ENCODE measurements at places on chromosomes 3 and 15.
A peak's percentile ranks its signal among the peaks of the same experiment; 100 is the strongest.

DNA sequence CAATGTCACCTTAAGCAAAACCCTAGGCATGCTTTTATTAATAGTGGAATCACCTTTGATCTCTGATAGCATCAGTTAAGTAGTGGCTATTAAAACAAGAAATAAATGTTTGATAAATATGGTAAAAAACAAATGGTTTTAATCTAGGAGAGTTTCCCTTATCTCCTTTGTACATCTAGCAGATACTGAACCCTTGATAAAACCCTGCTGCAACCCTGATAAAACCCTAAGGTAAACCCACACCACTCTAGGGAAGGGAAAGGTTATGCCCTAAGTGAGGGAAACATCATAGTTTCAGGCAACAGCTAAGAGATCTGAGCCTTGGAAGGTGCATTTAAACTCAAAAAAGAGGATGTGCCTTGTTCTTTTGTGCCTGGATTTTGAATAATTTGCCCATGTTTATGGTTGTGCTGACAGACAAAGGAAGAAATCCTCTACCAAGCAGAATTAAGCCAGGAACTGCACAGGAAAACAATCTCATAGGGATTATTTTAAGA is 309.7 kb downstream of the FGF12 start:
- no peak for DNase-seq

DNA sequence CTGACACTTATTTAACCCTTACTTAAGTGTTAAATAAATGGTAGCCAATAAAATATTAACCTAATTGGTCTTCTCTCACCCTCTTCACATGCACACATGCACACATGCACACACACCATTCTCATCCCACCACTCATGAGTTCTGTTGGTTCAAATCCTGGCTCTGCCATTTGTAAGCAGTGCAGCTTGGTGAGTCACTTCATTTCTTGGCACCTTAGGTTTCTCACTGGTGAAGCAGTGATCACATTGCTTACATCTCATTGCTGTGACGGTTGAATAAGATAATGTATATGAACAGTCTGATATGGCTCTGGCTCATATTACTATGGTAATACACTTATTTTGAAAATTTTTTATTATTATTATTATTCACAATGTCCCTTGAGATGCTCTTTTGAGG is 33.8 kb downstream of the RIOX2 start:
- DNase-seq: no peak

DNA sequence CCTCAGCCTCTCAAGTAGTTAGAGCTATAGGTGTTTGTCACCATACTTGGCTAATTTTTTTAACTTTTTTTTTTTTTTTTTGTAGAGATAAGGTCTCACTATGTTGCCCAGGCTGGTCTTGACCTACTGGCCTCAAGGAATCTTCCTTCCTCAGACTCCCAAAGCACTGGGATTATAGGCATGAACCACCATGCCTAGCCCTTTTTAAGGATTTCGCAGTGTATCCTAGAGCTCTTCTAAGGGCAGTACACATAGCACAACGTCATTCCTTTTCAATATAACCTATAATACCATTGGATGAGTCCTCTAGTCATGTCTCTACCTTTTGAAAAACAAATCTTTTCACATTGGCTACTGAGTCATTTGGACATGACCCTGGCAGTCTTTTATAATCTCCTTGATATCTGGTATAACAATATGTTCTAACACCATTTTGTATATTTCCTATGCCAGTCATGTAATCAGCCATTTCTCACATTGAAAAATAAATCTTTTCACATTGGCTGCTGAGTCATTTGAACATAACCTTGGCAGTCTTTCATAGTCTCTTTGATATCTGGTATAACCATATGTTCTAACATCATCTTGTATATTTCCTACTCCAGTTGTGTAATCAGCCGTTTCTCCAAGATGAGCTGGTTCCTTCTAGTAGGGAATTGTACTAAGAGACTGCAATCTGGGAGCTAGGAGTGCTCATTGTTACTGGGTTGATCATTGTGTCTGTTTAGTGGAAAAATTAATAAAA is 944.7 kb downstream of the MCTP2 start:
- no peak for DNase-seq

DNA sequence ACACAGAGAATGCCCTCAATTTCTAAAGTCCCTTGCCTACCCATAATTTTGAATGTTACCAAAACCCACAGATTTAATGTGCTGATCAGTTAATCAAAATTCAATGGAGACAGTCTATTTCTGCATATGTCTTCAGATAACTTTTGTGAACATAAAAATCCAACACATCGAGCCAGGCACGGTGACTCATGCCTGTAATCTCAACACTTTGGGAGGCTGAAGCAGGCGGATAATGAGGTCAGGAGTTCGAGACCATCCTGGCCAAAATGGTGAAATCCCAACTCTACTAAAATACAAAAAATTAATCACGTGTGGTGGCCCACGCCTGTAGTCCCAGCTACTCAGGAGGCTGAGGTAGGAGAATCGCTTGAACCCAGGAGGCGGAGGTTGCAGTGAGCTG is 49.3 kb downstream of the PEAK1 start:
- DNase-seq: no peak

DNA sequence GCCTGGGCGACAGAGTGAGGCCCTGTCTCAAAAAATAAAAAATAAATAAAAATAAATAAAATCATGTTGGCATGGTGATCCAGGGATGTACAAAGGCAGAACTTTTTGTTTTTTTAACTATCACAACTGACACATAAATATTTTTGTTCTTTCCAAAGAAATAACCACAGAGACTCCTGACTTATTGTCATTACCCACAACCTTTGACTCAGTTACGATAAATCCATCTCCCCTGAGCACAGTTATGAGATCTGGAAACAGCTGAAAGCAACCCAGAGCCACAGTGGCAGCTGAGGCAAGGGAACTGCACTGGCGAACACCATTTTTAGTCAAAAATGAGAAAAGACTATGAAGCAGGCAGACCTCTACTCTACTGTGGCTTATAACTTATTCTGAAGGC is 24.0 kb downstream of the OSBPL10 start:
- DNase-seq: no peak

GRCh38 chr3:183213415-183214276 is 39.4 kb upstream of the B3GNT5 start:
- DNase-seq: no peak

DNA sequence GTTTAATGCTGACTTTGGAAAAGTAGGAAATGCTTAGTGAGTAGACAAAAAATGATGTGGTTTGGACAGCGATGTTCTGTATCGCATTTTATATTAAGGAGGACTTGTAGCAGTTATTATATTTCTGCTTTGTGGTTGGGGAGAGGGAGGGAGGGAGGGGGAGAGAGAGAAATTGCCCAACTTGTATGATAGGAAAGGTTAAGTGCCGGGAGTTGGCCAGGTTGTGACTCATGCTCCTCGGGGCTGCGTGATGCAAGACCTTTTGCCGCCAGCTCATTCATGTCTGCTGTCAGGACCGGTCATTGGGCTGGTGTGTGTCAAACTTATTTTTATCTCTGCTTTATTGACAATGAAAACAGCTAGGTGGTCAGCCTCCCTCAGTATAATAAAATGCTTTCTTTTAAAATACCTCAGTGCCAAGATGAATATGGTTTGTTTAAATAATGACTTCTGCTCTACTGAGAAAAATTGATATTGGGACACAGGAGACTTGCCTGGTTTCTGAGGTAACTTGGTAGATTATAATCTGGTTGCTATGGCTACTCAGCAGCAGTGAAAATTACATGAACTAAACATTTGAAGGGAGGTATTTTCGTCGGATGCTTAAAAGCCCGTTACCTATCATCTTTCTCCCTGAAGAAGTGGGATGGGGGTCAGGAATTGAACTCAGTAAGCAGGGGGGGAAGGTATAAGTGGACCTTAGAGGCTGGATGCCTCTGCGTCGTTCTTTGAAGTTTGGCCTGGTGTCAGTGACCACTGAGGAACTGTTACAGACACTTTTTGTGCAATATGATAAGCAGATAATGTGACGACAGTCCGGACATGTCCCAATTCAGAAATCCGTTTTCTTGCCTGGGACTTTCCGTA is 90.7 kb downstream of the FNDC3B start:
- peak; percentile 96 for DNase-seq

GRCh38 chr3:98874602-98875249 is 26.8 kb downstream of the DCBLD2 start:
- no peak for DNase-seq

- DNase-seq: no peak
Observed at GRCh38 chr15:76991741-76992645, 2.9 kb upstream of the PSTPIP1 start.

DNA sequence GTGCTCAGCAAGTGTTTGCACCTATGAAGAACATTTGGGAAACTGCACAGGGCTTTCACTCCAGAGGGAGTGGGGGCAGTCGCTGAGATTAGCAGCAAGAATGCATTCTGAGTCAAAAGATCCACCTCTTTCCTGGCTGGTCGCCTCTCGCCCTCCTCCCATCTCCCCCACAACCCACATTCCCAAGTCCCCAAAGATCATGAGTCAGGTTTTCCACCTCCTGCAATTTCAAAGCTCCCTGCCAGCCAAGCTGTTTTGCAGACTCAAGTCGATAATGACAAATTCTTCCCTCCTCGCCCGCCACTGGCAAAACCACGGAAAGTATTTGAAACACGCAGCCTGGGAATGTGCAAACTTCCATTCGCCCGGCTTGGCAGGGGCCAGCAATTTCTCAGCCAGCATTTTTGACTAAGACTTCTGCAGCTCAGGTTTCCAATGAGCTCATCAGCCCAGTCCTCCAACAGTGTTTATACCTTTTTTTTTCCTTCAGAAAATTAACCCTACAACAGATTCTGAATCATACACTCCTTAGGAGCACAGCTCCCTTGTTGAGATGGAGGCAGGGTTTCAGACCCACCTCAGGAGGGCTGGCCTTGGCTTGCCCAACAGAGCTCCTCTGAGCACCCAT is 181.4 kb downstream of the SMAD6 start:
- peak; percentile 100 for DNase-seq

DNA sequence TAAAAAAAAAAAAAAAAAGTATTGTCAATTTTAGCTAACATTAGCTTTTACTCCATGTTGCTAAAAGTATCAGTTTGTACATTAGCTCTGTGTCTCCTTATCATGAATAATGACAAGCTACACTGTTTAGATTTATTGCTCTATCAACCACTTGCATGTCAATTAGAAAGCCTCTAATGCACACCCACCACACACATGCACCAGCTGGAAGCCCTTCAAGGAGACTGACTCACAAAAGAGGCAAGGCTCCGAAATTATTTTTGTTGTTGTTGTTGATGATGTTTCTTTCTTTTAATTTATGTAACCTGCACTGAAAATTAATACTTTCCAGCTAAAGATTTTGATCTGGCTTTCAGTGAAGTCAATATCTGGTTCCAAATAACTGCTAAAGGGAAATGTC is 71.5 kb downstream of the ETFA start:
- no peak for DNase-seq

- DNase-seq: no peak
Observed at GRCh38 chr15:71753346-71753745, 57.0 kb upstream of the NR2E3 start.

- no peak for DNase-seq
Observed at GRCh38 chr3:117674321-117674720, 964.7 kb downstream of the TUSC7 start.

- no peak for DNase-seq
Observed at GRCh38 chr3:50926868-50927267, 252.1 kb downstream of the DOCK3 start.

- DNase-seq: no peak
Observed at GRCh38 chr3:196642434-196642833, 2.9 kb downstream of the NRROS start.

GRCh38 chr15:78695854-78696253 is 54.8 kb upstream of the CHRNB4 start:
- DNase-seq: no peak

- DNase-seq: no peak
Observed at GRCh38 chr3:62558549-62559112, 185.3 kb upstream of the FEZF2 start.

DNA sequence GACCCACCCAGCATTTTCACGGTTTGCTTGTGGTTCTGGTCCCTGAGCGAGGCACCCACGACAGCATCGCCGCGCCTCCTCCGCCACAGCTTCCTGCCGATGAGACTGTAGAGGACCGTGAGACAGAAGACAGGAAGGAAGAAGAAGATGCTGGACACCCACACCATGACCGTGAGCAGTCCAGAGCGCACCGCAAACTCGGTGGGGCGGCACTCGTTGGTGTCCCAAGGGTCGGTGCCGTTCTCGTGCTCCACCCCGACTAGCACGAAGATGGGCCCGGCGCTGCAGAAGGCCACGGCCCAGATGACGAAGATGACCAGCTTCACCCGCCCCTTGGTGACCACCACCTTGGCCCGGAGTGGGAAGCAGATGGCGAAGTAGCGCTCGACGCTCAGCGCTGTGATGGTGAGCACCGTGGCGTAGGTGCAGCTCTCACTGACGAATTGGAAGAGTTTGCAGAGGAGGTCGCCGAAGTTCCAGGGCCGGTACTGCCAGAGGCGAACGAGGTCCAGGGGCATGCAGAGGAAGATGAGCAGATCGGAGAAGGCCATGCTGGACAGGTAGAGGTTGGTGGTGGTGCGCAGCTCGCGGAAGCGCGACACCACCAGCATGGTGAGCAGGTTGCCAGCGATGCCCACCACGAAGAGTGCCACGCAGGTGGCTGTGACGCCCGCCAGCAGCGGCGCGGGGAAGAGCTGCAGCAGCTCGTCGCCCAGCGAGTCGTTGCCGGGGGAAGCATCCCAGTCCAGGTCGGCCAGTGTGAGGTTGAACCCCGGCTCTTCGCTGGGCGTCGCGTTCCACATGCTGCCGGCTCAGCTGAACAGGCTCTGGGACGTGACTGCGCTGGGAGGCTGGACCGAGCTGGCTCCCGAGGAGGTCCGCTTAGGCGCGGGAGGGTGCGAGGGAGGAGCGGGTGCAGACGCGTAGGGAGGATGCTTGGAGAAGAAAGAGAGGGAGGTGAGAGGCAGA is at the start of gene GHSR:
Gene GHSR, minus strand, starts transcription at position 846 of the 969 bp plus-strand sequence. Its CDS starts 43 bp downstream, at position 803.
- no peak for DNase-seq

- DNase-seq: no peak
Observed at GRCh38 chr15:58303236-58303635, 128.6 kb upstream of the LIPC start.

GRCh38 chr3:176172492-176172891 is 1024.8 kb downstream of the TBL1XR1 start:
- no peak for DNase-seq

DNA sequence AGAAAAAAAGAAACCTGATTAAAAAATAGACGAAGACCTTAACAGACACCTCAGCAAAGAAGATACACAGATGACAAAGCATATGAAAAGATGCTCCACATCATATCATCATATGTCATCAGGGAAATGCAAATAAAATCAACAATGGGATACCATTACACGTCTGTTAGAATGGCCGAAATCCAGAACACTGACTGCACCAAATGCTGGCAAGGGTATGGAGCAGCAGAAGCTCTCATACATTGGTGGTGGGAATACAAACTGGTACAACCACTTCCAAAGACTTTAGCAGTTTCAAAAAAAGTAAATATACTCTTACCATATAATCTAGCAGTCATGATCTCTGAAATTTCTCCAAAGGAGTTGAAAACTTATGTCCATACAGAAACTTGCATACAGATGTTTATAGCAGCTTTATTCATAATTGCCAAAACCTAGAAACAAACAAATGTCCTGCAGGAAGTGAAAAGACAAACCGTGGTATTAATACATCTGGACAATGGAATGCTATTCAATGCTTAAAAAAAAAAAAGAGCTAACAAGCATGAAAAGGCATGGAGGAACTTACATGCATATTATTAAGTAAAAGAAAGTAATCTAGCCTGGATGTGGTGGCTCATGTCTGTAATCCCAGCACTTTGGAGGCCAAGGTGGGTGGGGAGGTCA is 107.4 kb downstream of the HES1 start:
- no peak for DNase-seq

- no peak for DNase-seq
Observed at GRCh38 chr3:49812916-49813496, 747 bp downstream of the UBA7 start.

All from retinal pigment epithelial cell (primary cell).